ENCODE measurements at places on chromosomes 3 and 15.

- DNase-seq, result no peak
Observed at GRCh38 chr15:91572110-91572509, 281.4 kb upstream of the SLCO3A1 start.

GRCh38 chr15:48823237-48823636 is 12.4 kb upstream of the CEP152 start:
- no peak for DNase-seq

DNA sequence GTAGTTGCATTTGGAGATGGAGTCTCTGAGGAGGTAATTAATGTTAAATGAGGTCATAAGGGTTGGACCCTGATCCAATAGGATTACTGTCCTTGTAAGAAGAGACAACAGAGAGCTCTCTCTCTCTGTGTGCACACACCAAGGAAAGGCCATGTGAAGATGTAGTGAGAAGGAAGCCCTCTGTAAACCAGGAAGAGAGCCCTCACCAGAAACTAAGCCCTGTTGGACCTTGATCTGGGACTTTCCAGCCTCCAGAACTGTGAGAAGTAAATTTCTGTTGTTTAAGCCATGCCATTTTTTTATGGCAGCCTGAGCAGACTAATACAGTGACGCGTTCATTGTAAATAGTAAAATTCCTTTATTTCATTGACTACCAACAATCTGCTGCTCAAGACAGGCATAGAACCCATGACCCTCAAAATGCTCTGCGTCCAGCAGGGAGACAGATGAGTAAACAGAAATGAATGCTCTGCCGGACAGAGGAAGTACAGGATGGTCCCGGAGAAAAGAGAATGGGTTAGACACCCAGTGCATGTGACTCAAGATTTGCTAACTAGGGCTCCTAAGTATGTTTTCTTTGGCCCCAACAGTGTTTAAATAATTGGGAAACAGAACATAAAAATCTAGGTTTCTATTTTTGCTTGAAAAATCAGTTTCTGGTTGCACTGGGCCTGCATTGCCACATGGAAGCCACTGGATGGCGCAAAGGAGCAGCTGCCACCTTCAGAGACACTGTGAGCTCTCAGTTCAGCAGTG is 37.9 kb upstream of the TNFAIP8L3 start:
- DNase-seq, result peak; percentile 59

DNA sequence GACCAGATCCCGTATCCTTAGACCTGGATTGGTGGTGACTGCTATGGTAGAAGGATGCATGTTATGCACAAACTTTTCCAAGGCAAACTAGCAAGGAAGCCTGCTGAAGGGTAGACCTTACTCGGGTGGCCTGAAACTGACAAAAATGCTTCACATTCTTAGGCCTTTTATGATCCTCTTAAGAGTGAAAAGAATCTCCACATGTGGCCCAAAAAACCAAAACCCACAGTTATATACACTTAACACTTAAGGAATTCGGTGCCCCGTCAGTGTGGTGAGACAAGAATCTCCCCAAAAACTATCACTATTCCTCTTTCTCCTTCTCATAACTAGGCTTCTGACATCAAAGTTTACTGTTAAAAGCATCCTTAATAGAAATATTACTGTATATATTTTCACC is 130.1 kb upstream of the SOX2 start:
- no peak for DNase-seq

DNA sequence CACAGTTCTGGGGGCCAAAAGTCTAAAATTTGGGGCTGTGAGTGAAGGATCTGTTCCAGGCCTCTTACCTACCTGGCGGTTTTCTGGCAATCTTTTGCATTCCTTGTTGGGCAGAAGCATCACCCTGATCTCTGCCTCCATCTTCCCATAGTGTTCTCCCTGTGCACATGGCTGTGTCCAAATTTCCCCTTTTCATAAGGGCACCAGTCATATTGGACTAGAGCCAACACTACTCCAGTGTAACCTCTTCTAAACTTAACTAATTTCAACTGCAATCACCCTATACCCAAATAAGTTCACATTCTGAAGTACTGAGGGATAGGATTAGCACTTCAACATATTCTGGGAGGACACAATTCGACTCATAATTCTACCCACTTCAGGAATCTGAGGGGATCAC is 85.0 kb downstream of the CCNL1 start:
- DNase-seq, result no peak

DNA sequence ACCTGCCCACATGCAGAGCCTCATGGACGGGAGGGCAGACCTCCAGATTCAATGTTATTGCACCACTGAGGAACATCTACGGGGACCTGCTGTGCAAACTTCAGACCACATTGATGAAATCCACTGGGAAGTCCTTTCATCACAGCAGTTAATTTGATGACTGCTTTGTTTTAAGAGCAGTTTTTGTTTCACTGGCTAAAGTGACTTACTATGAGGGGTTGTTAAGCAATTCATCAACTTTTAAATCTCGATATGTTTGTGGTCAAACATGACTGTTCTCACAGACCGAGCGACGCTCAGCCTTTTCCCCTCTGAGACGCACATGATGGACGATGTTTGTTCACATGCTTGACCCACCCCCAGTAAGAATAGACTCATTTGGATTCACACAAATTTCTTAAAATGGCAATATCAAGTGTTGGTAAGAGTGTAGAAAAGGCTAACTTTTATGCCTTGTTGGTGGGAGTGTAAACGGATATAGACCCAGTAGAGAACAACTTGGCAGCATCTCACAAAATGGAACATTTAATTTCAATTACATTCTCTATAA is 35.9 kb upstream of the IREB2 start:
- no peak for DNase-seq

DNA sequence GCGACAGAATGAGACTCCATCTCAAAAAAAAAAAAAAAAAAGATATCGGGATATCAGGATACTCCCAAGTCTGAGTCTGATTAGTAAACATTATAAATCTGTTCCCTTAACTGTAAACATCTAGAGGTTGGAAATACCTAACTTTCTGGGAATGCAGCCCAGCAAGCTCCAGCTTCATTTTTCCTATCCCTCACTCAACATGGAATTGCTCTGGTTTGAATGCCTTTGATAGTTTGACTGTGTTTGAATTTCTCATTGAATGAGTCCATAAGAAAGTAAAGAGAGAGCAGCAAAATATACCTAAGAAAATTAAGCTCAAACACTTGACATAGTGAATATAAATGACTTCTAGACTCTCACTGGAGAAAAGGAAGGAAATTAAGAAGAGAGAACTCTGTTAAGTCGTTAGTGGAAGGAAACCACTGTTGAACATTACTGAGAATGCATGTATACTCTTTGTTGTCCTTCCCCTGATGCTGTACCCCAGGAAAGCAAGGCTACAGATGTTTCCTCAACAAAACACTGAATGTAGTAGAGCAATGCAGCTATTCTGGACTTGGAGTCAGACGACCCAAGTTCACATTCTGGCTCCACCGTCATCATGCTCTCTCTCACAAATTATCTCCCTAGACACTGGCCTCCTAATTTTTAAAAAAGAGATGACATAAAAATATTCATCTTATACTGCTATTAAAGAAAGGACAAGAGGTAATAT is 62.4 kb downstream of the CD200 start:
- no peak for DNase-seq

DNA sequence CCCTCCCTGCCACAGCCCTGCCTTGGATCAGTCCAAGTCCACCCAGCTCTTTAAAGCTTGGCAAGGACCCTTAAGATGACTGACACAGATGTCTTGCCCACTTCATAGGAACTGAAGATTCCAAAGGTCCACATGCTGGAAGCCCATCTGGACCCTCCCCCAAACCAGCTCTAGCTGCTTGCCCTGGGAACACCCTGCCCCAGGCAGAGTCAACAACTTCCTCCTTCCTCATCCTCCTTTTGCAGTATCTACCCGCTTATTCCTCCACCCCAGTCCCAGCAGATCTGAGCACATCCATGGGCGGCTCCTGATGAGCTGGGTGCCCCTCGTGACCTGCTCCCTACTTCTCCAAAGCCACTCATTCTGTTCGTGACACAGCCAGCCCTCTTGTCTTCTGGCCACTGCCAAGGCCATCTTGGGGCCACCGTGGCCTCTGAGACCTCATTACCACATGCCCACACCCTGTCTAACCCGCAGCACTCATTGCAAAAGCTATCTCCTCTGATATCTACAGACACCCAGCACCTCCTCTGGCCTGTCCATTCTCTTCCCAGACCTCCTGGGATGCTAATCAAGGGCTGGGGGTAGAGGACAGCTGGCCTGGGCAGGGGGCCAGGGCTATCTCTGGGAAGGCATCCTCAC is 2.0 kb upstream of the PFKFB4 start:
- no peak for DNase-seq

DNA sequence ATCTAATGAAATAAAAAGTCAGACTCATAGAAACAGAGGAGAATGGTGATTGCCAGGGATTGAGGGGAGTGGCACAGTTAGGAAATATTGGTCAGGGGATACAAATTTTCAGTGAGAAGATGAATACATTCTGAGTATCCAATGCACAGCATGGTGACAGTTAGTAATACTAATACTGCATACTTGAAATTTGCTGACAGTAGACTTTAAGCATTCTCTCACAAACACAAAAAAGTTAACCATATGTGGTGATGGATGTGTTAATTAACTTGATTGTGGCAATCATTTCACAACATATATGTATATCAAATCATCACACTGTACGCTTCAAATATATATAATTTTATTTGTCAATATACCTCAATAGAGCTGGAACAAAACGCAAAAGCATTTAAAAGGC is 9.2 kb upstream of the COL6A6 start:
- no peak for DNase-seq

- no peak for DNase-seq
Observed at GRCh38 chr3:14699643-14700042, 24.7 kb downstream of the C3orf20 start.

DNA sequence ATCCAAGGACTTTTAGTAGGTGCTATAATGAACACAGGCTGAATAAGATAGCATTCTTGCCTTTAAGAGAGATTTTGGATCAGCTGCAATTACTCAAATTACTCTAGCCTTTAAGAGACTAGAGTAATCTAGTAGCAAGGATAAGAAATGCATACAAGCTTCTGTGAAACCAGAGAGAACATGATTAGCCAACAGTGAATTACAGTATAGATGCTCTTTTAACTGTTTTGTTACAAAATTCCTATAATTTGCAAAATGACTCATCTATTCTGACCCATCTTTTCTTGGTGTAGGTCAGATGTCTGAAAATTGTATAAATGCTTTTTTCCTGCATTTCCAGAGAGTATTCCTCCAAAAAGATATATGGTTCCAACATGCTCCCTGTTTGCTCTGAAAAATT is 66.9 kb downstream of the CEP63 start:
- no peak for DNase-seq

GRCh38 chr3:184645336-184645735 is 66.5 kb downstream of the MAGEF1 start:
- no peak for DNase-seq

DNA sequence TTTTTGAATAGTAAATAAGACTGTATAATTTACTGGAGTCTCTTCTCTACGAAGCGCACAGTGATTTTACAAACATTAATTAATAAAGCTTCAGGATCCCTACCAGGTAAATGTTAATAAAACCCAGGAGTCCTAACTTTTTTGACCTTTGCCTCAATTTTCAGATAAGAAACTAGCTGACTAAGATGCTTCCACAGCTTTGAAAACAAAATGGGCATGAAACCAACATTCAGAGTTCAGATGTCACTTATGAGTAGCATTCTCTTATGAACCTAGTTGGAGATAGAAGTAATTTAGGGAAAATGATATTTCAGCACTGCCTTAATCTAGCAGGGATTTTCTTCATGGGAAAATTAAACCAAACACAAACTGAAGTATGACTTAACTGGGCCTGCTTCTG is 13.0 kb upstream of the FHIT start:
- DNase-seq, result no peak

DNA sequence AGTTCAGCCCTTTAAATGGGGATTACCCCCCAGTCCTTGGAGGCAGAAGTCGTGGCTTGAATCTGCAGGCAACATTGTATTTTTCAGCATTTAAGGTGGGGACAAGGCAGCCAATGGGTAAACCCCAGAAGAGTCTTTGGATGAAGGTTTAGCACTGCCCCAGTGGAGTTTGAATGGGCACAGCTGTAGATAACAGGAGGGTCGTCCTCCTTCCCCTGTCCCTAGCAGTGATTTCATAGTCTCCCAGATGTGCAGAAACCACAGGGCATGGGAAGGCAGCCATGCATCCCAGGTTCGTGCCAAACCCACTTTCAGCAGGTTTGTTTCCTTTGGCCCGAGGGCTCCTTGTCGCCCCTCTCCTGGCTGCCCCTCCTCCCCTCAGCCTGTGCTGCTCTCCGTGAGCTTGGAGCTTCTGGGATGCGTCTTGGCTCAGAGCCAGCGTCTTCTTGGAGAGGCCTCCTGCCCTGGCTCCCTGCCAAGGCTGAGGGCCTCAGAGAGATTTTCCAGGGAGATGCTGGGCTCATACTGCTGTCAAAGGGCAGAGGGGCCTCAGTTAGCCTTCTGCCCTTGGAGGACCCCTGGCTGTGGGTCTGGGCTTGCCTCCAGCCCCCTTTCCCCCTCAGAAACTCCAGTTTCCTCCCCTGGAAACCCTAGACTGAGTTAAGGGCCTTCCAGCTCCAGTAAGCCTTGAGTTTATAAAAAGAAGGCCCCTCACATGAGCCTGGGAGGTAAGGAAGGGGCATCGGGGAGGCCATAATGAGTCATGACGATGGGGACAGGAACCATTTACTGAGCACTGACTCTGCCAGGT is 48.9 kb upstream of the POLG start:
- peak; percentile 79 for DNase-seq

GRCh38 chr15:59887211-59887610 is 116.9 kb upstream of the FOXB1 start:
- no peak for DNase-seq

DNA sequence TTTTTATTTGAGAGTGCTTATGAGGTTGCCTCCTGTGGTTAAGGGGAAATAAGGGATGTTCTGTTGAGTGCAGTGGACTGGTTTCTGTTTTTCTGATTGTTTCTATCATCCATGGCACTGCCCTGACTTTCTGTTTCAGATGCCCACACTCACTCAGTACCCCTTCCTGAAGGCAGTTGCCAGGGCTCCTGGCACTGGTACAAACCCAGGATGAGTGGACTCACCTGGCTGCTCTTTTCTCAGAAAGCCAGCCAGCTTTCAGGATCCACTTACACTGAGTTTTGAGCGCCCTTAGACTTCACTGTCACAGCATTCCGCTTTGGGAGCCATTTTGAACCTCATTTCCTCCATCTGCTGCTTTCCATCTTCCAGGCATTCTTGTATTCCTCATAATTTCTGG is 55.9 kb upstream of the ADAMTSL3 start:
- no peak for DNase-seq

GRCh38 chr3:130256821-130257340 is 88.6 kb upstream of the COL6A5 start:
- DNase-seq, result no peak

All from HEK293T (cell line).